Hepatocyte (in vitro differentiated cells): ENCODE measurements at places on chromosomes 3 and 15. TPM values are rescaled to one million over a fixed set of nuclear protein-coding genes. Genes with fewer than 3 reads are reported as not detected.
A peak's percentile ranks its signal among the peaks of the same experiment; 100 is the strongest.

- no peak overlapping the region for H3K4me3 ChIP-seq
- H3K36me3 ChIP-seq, result no peaks in the 10 kb centered on the region
- H3K27ac ChIP-seq, result no peak overlapping the region
- H3K4me1 ChIP-seq, result no peaks in the 10 kb centered on the region
- H3K27me3 ChIP-seq, result no peaks in the 10 kb centered on the region
These were observed 247.7 kb upstream of the CTNNB1 start for GRCh38 chr3:40951636-40952035.

DNA sequence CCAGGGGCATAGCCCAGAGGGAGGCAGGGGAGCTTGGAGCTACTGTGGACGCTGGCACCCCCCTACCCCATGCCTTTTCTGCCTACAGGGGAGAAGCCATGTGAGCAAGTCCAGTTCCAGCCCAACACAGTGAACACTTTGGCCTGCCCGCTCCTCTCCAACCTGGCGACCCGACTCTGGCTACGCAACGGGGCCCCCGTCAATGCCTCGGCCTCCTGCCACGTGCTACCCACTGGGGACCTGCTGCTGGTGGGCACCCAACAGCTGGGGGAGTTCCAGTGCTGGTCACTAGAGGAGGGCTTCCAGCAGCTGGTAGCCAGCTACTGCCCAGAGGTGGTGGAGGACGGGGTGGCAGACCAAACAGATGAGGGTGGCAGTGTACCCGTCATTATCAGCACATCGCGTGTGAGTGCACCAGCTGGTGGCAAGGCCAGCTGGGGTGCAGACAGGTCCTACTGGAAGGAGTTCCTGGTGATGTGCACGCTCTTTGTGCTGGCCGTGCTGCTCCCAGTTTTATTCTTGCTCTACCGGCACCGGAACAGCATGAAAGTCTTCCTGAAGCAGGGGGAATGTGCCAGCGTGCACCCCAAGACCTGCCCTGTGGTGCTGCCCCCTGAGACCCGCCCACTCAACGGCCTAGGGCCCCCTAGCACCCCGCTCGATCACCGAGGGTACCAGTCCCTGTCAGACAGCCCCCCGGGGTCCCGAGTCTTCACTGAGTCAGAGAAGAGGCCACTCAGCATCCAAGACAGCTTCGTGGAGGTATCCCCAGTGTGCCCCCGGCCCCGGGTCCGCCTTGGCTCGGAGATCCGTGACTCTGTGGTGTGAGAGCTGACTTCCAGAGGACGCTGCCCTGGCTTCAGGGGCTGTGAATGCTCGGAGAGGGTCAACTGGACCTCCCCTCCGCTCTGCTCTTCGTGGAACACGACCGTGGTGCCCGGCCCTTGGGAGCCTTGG, 5.6 kb downstream of the CIB1 start:
- H3K4me1 ChIP-seq, result peaks cover 23% of the 10 kb centered on the region
- H3K27me3 ChIP-seq, result no peaks in the 10 kb centered on the region
- H3K27ac ChIP-seq, result no peak overlapping the region
- no peaks in the 10 kb centered on the region for H3K36me3 ChIP-seq

GRCh38 chr3:129023909-129024308, 22.8 kb downstream of the EFCC1 start:
- no peak overlapping the region for H3K27ac ChIP-seq
- H3K36me3 ChIP-seq, result no peaks in the 10 kb centered on the region
- H3K4me3 ChIP-seq, result no peak overlapping the region
- no peak for DNase-seq

GRCh38 chr3:50112462-50112861, 23.7 kb downstream of the RBM5 start:
- H3K4me3 ChIP-seq, result no peak overlapping the region
- no peaks in the 10 kb centered on the region for H3K4me1 ChIP-seq
- H3K36me3 ChIP-seq, result peaks cover 28% of the 10 kb centered on the region
- DNase-seq, result no peak
- no peaks in the 10 kb centered on the region for H3K27me3 ChIP-seq
- H3K27ac ChIP-seq, result no peak overlapping the region

GRCh38 chr15:61831505-61831921, 228.7 kb downstream of the VPS13C start:
- H3K27ac ChIP-seq, result no peak overlapping the region
- no peak overlapping the region for H3K4me3 ChIP-seq
- H3K27me3 ChIP-seq, result no peaks in the 10 kb centered on the region
- no peaks in the 10 kb centered on the region for H3K4me1 ChIP-seq
- no peaks in the 10 kb centered on the region for H3K36me3 ChIP-seq

DNA sequence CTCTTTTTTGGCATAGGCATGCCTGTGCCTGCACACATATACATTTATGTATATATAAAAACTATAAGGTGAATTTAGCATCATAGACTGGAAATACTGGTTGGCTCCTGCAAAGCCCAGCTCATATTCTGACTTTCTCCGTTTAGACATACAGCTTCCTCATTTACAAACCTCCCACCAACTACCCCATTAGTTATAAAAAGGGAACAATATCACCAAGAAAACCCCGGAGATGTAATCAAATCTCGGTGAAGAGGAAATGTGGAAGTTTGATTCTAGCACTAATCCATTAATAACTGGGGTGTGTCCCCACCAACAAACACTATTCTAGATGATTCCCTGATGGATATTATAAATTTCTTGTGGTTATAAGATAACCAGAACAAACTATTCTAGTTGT, 517.7 kb upstream of the TBL1XR1 start:
- no peak overlapping the region for H3K4me3 ChIP-seq
- no peak for DNase-seq
- no peak overlapping the region for H3K27ac ChIP-seq
- H3K36me3 ChIP-seq, result no peaks in the 10 kb centered on the region
- no peaks in the 10 kb centered on the region for H3K27me3 ChIP-seq

- peak; percentile 68 for DNase-seq
- H3K4me1 ChIP-seq, result peaks cover 28% of the 10 kb centered on the region
- H3K36me3 ChIP-seq, result no peaks in the 10 kb centered on the region
- H3K27ac ChIP-seq, result peak overlapping the region; percentile 71
- no peaks in the 10 kb centered on the region for H3K27me3 ChIP-seq
- no peak overlapping the region for H3K4me3 ChIP-seq
These were observed 452.8 kb upstream of the THBS1 start for GRCh38 chr15:39127925-39128617.

DNA sequence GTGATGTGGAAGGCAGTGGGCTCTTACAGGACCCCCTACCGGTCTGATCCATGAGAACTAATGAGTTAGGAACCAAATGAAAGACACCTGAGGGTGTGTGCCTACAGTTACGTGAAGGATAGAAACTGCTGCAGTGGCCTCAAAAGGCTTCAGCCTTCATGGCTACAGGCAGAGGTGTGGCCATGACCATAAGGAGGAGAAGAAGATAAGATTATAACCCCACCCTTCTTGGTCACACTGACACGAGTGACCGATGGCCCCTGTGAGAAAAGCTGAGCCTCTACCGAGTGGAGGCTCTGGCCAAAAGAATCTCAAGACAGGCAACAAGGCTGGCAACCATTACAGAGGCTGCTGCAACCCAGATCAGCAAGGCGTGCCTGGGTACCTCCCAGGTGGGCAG, 6.3 kb downstream of the RFT1 start:
- no peak overlapping the region for H3K4me3 ChIP-seq
- DNase-seq, result no peak
- no peak overlapping the region for H3K27ac ChIP-seq
- H3K36me3 ChIP-seq, result no peaks in the 10 kb centered on the region
- H3K27me3 ChIP-seq, result no peaks in the 10 kb centered on the region
- H3K4me1 ChIP-seq, result no peaks in the 10 kb centered on the region

GRCh38 chr3:71211083-71211482, 372.4 kb downstream of the FOXP1 start:
- no peak for DNase-seq
- no peaks in the 10 kb centered on the region for H3K36me3 ChIP-seq
- no peak overlapping the region for H3K4me3 ChIP-seq
- no peaks in the 10 kb centered on the region for H3K27me3 ChIP-seq
- peaks cover 51% of the 10 kb centered on the region for H3K4me1 ChIP-seq

RYR3 gene
- 0.36 and 0.37 TPM in 2 replicates for total RNA-seq

TP63 gene
- total RNA-seq, result 2.3 and 2.4 TPM in 2 replicates

FSD2 gene
- 0.04 TPM in 1 of 2 replicates, not detected in the other for total RNA-seq
